A549 treated with RU486 at 1 μM for 4 hours (cell line): ENCODE measurements at places on chromosomes 4 and X. TPM values are rescaled to one million over a fixed set of nuclear protein-coding genes. Genes with fewer than 3 reads are reported as not detected.

FANCB gene
- 0.65 to 4.6 TPM (median 3.4 TPM) in 5 replicates for total RNA-seq

DOK7 gene
- 0.27 to 0.75 TPM (median 0.45 TPM) in 5 replicates for total RNA-seq

DDX53 gene
- not detected in 5 replicates for total RNA-seq

OTUD6A gene
- total RNA-seq, result not detected in 5 replicates

NKRF gene
- total RNA-seq, result 14.4 to 19.9 TPM (median 18.5 TPM) in 5 replicates
